ENCODE measurements at places on chromosomes 5 and 9. TPM values are rescaled to one million over a fixed set of nuclear protein-coding genes. Genes with fewer than 3 reads are reported as not detected.

- DNase-seq: no peak
These were observed 296.4 kb downstream of the CETN3 start for GRCh38 chr5:90113108-90113507.

Gene ACOT12
- not detected for total RNA-seq

- DNase-seq: peak; percentile 70
These were observed 227.4 kb downstream of the ESM1 start for GRCh38 chr5:54758038-54758437.

GRCh38 chr9:20351715-20352114 is 270.6 kb downstream of the MLLT3 start:
- peak; percentile 46 for DNase-seq

Gene SMIM32
- total RNA-seq: not detected

DNA sequence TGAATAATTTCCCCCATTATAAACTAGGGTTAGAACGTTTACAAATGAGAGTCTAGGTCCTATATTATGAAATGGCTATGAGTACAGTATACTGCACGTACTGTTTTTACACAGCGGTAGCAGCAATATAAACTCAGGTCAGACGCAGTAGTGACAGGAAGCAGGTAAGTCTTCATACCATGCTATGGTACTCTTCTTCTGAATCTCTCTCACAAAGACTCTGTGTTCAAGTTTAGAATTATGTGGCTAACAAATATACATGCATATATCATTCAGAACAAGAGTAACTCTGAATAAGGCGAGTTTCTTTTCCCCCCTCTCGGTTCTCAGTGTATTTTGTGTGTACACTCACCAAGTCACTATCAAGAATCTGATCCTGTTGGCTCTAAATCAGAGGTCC is 114.9 kb upstream of the KLF9 start:
- no peak for DNase-seq

Gene SLC6A3
- total RNA-seq: not detected

GRCh38 chr5:131812371-131813160 is 15.7 kb upstream of the FNIP1 start:
- no peak for DNase-seq

DNA sequence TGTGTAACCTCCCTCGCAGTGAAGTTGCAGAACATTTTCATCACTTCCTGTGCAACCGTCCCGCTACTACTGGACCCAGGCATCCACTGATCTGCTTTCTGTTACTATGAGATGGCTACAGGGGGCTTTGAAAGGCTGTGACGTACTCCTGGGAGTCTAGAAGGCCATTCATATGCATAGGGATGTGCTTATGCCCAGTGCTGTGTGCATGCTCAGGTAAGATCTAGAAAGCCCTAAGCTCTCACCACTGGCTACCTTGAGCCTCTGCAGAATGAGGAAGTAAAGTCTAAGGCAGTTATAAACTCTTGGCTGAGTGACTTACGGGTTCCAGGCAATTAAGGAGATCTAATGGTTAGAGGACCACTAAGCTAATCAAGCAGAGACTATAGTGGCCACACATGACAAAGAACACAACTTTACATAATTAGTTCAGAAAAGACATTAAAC is 11.8 kb downstream of the HNRNPAB start:
- no peak for DNase-seq

DNA sequence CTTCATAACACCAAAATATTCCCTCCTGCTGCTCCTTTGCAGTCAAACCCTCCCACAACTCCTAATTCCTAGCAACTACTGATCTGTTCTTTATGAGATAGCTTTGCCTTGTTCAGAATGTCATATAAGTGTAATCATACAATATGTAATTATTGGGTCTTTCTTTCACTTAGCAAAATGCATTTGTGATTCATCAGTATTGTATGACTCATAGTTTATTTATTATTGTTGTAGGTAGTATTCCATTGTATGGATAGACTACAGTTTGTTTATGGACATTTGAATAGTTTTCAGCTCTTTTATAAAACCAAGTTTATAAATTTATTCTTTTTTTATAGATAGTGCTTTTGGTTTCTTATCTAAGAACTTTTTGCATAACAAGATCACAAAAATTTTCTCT is 468.2 kb upstream of the KIF2A start:
- DNase-seq: no peak

GRCh38 chr5:41154491-41154890 is 58.8 kb downstream of the C6 start:
- no peak for DNase-seq

Gene SH3TC2
- total RNA-seq: 13.4 TPM

Gene NMUR2
- not detected for total RNA-seq

GRCh38 chr5:179310439-179311090 is 34.7 kb downstream of the ADAMTS2 start:
- DNase-seq: no peak

DNA sequence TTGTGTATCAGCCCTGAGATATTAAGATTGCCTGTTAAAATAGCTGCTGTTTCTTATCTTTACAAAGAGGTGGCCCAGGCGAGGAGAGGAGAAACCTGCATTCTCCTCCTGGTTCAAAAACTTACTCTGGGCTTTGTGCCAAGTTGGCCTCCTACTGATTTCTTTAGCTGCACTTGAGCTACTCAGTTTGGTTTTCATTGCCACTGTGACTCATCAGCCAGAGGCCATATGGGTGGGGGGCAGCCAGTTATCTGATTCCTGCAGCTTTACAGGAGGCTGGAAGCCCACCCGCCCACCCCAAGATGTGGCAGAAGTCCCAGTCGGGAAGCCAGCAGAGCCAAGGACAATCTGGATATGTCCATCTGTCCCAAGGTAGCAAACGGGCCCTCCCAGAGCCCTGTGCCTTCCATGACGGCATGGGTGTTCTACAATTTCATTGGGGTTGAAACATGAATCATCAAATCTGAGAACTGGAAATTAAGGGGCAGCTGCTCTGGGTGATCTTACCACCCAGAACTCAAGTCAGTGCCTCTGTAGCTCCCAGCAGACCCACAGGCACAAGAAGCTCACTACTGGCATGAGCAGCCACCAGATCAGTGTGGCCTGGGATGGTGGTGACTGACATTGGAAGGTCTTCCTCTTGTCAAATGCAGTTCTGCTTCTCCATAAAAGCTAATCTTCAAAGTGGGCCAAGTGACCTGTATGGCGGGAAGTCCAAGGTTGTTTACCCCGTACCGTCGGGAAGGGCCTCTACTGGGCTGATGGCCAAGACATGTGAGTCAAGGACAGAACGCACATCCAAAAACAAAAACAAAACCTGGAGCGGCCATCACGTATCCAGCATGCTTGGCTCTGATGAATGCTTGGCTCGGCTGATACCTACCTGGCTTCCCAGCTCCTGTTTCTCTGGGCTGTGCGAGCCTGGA is 15.6 kb downstream of the FCN2 start:
- DNase-seq: peak; percentile 76

All from fibroblast of villous mesenchyme (primary cell).